ENCODE measurements at places on chromosomes 12 and 14.

DNA sequence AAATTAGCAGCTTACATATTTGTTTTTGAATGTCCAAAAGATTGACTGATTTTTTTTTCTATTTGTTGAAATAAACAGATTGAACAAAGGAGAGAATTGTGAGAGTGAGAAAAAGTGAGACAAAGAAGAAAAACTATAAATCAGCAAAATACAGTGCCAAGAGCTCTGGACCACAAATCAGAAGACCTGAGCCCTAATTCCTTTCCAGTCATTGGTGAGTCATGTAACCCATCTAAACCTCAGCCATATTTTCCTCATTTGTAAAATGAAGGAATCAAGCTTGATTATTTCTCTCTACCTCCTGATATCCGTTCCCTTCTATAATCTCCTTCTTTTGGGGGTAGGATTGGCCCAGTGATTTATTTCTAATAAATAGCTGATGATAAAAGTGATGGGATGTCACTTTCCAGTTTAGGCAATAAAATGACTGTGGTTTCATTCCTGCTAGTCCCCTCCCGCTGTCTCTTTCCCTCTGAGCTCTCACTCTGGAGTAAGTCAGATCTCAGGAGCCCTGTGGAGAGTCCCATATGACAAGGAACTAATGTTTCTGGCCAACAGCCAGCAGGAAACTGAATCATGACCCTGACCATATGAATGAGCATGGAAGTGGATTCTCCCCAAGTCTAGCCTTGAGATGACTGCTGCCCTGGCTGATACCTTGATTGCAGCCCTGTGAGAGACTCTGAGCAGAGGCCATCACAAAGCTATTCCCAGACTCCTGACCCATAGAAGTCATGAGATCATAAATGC lies 218.9 kb downstream of the ACSS3 start:
- no peak overlapping the region for H3K27ac ChIP-seq
- no peaks in the 10 kb centered on the region for H3K27me3 ChIP-seq
- DNase-seq, result no peak
- no peaks in the 10 kb centered on the region for H3K36me3 ChIP-seq
- no peak overlapping the region for H3K4me3 ChIP-seq
- no peaks in the 10 kb centered on the region for H3K4me1 ChIP-seq

GRCh38 chr12:107581619-107582015 lies 104.0 kb upstream of the PWP1 start:
- H3K36me3 ChIP-seq, result no peaks in the 10 kb centered on the region
- DNase-seq, result no peak
- no peak overlapping the region for H3K4me3 ChIP-seq
- peaks cover 3% of the 10 kb centered on the region for H3K4me1 ChIP-seq
- no peaks in the 10 kb centered on the region for H3K27me3 ChIP-seq

GRCh38 chr12:105064564-105065178 lies 19.6 kb downstream of the ALDH1L2 start:
- H3K27ac ChIP-seq, result no peak overlapping the region
- no peaks in the 10 kb centered on the region for H3K4me1 ChIP-seq
- no peak overlapping the region for H3K4me3 ChIP-seq
- DNase-seq, result no peak
- no peaks in the 10 kb centered on the region for H3K36me3 ChIP-seq

DNA sequence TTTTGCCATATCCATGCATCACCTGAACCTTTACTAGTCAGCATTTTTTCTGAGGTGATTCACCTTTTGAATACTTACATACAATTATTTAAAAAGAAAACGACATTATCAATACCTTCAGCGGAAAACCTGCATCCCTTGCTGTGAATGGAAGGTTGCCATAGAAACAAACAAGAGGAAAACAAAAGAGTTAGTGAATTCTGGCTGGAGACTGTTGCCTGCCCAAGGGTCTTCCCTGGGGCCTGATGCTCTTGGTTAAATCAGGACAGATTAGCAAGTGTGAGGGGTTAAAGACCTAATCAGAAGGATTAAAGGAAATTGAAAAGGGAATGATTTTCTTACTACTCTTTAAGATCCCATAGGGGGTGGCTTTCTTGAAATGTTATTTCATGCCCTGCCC lies 96.0 kb upstream of the WSCD2 start:
- no peak overlapping the region for H3K27ac ChIP-seq
- H3K36me3 ChIP-seq, result no peaks in the 10 kb centered on the region
- DNase-seq, result no peak
- peaks cover 8% of the 10 kb centered on the region for H3K4me1 ChIP-seq
- peaks cover 21% of the 10 kb centered on the region for H3K27me3 ChIP-seq

- peaks cover 3% of the 10 kb centered on the region for H3K36me3 ChIP-seq
- DNase-seq, result no peak
- no peaks in the 10 kb centered on the region for H3K27me3 ChIP-seq
- H3K4me1 ChIP-seq, result peaks cover 70% of the 10 kb centered on the region
Observed at GRCh38 chr12:64672925-64673409, 62.7 kb downstream of the RASSF3 start.

DNA sequence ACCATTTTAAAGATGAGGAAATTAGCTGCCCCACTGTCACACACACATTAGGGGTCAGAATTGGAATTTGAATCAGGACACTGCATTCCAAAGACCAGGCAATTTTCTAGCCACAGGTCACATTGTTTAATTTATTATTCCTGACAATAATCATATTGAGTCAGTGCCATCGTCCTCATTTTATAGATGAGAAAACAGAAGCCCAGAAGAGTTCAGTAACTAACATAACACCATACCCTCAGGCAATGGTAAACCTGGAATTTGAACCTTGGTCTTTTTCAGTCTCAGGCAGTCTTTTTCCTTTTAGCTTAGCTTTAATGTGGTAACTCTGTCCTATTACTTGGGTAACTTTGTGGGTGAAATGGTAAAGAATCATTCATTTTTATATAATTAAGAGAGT lies 330.3 kb upstream of the SYT1 start:
- H3K27me3 ChIP-seq, result no peaks in the 10 kb centered on the region
- no peaks in the 10 kb centered on the region for H3K36me3 ChIP-seq
- H3K4me3 ChIP-seq, result no peak overlapping the region
- H3K4me1 ChIP-seq, result no peaks in the 10 kb centered on the region
- DNase-seq, result no peak
- no peak overlapping the region for H3K27ac ChIP-seq

DNA sequence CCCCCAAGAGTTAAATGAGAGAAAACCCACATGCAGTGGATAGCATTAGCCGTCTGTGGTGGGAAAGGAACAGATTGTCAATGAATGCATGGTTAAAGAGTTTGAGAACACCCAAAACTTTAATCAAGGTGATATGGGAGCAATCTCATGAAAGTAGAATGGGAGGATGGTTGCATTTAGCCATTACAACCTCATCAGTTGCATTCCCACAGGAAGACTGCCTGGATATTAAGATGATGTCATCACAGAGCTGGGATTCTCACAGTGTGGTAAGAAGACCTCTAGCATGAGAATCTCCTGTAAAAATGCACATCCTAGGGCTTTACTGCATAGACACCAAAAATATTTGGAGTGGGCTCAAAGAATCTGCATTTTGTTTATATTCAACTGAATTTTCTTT lies 284.9 kb downstream of the RGS6 start:
- no peak overlapping the region for H3K27ac ChIP-seq
- no peaks in the 10 kb centered on the region for H3K36me3 ChIP-seq
- peaks cover 14% of the 10 kb centered on the region for H3K27me3 ChIP-seq
- H3K4me3 ChIP-seq, result no peak overlapping the region
- DNase-seq, result no peak

DNA sequence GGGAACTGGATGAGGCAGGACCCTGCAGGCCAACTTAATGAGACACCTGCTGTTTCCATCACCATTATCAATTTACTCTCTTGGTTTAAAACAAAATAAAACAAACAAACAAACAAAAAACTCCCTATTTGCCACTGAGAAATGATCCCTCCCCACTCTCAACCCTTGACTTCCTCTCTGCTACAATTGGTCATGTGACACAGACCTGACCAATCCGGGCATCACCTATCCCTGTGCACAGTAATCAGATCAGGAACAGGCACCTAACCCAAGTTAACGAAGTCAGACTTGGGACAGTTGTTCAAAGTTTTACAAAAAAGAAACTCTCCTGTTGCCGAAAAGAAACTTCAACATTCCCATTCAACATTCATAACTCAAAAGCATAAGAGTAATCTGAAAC lies 58.4 kb downstream of the NELL2 start:
- H3K27me3 ChIP-seq, result no peaks in the 10 kb centered on the region
- peaks cover 20% of the 10 kb centered on the region for H3K4me1 ChIP-seq
- no peak overlapping the region for H3K27ac ChIP-seq
- no peak overlapping the region for H3K4me3 ChIP-seq
- no peak for DNase-seq
- no peaks in the 10 kb centered on the region for H3K36me3 ChIP-seq

DNA sequence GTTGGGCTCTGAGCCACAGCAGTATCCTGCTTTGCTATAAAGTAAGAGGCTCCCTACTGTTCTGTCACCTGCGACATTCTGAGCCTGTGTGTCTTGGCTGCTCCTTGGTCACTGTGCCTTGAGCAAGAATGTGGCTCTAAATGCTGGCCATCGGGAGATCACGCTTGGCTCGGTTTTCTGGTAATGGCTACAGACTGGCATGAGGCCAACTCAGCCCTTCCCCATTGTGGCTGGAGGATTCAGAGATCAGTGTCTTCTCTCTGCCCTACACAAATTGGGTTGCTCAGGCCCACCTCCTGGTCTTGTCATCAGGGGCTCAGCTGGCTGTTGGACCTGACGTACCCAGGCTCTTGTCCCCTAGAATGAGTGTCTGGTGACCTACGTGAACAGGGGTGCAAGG lies 94.5 kb downstream of the PLXNC1 start:
- H3K27me3 ChIP-seq, result no peaks in the 10 kb centered on the region
- peaks cover 23% of the 10 kb centered on the region for H3K4me1 ChIP-seq
- H3K27ac ChIP-seq, result no peak overlapping the region
- DNase-seq, result no peak

GRCh38 chr12:127241072-127241817 lies 1025.7 kb upstream of the TMEM132C start:
- peaks cover 11% of the 10 kb centered on the region for H3K27me3 ChIP-seq
- no peak overlapping the region for H3K27ac ChIP-seq
- no peak overlapping the region for H3K4me3 ChIP-seq
- H3K36me3 ChIP-seq, result no peaks in the 10 kb centered on the region
- H3K4me1 ChIP-seq, result no peaks in the 10 kb centered on the region

DNA sequence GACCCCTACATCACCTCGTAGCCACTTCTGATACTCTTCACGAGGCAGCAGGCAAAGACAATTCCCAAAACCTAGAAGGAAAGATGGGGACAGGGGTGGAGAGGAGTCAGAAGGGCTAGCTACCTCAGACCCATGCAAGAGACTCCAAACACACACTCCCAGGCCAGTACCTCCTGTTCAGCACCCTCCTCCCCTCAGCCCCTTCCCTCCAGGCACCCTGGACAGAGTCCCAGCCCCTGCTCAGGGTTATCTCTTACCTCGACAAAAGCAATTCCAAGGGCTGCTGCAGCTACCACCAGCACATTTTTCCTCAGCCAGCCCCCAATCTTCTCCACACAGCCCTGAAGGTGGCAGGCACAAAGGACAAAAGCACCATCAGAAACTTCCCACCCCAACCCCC lies 3.3 kb downstream of the CD63 start:
- peaks cover 34% of the 10 kb centered on the region for H3K4me1 ChIP-seq
- H3K36me3 ChIP-seq, result no peaks in the 10 kb centered on the region
- DNase-seq, result no peak
- H3K4me3 ChIP-seq, result no peak overlapping the region
- H3K27ac ChIP-seq, result peak overlapping the region; percentile 70
- no peaks in the 10 kb centered on the region for H3K27me3 ChIP-seq

DNA sequence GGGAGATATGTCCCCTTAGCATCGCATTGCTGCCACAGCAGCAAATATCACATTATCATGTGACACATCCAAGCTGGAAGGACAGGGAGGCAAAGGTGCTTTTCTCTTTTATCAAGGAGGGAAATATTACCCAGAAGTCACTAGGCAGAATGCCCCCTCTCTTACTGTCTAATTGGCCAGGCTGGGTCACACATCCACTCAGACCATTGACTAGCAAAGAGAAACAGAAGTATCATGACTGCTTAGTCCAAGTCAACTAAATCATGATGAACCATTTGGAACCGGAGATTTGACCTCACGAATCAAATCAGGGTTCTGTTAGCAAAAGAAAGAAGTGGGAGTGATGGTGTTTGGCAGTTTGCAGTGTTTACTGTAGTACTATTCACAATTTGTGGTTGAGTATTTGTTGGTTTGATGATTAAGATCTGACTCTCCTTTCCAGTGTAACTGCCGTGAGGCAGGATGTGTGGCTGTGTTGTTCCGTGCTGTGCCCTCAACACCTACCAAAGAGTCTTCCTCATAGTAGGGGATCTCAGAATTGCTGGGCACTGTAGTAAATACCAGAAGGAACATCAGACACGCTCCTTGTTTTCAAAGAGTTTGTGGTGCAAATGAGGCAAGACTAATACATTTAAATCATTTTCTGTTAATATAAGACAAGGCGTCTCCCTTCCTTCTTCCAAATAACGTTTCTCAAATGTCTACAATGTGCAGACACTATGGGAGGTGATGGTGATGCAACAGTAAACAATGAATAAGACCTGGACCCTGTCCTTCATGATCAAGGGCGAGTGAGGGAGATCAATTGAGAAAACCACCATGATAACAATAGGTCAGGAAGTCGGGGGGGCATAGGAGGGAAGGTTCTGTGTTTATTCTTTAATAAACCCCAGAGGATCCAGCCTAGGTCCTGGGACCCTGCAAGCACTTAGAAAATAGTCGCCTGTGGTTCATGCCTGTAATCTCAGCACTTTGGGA lies 194.4 kb upstream of the CRY1 start:
- H3K27ac ChIP-seq, result peak overlapping the region; percentile 75
- H3K4me1 ChIP-seq, result peaks cover 11% of the 10 kb centered on the region
- H3K4me3 ChIP-seq, result peak overlapping the region; percentile 70
- no peaks in the 10 kb centered on the region for H3K27me3 ChIP-seq
- DNase-seq, result no peak

GRCh38 chr12:113781415-113782198 lies 184.5 kb downstream of the RBM19 start:
- H3K4me1 ChIP-seq, result no peaks in the 10 kb centered on the region
- DNase-seq, result no peak
- H3K27me3 ChIP-seq, result peaks cover 19% of the 10 kb centered on the region
- H3K36me3 ChIP-seq, result no peaks in the 10 kb centered on the region

GRCh38 chr14:94089479-94089878 lies 8.4 kb downstream of the IFI27L1 start:
- H3K36me3 ChIP-seq, result no peaks in the 10 kb centered on the region
- no peaks in the 10 kb centered on the region for H3K27me3 ChIP-seq
- H3K27ac ChIP-seq, result no peak overlapping the region
- H3K4me1 ChIP-seq, result no peaks in the 10 kb centered on the region

DNA sequence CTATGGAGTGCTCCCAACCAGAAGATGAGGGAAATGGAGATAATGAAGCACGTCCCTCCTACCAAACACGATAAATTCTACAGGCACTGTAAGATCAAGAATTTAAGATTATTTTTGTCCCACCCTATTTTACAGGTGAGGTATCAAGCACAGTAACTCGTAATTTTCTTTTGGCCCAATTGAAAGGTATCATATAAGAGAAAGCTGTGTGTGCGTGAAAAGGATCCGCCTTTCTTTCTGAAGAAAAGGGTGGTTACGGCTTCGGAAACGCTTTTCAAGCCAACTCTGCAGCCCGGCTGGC lies 733 bp upstream of the KLHDC2 start:
- H3K36me3 ChIP-seq, result peaks cover 2% of the 10 kb centered on the region
- H3K27me3 ChIP-seq, result no peaks in the 10 kb centered on the region
- peak overlapping the region; percentile 96 for H3K4me3 ChIP-seq
- peak overlapping the region; percentile 96 for H3K27ac ChIP-seq
